Activated CD4-positive, CD25-positive, alpha-beta regulatory T cell treated with anti-CD3 and anti-CD28 coated beads, Interleukin-2, amount 50 U/mL, for 16 hours (primary cell): ENCODE measurements at places on chromosomes 12 and 14.

DNA sequence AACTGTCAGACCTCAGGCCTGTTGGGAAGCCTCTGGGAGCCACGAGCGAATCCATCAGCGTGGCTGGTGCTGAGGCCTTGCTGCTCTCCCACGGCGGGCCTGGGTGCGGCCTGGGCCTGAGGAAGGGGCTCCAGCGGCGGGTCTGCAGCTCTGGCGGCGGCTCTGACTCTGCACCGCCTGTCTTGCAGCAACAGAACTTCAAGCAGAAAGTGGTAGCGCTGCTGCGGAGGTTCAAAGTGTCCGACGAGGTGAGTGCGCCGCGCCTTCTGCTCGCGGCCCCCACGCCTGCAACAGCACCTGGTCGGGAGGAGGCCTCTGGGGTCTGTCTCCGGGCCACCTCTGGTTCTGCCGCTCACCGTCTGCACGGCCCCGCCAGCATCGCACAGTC is 28.7 kb upstream of the TEX22 start:
- DNase-seq: no peak

GRCh38 chr12:128019996-128020544 is 246.9 kb upstream of the TMEM132C start:
- no peak for DNase-seq

GRCh38 chr12:122309564-122310121 is 43.3 kb upstream of the VPS33A start:
- no peak for DNase-seq

GRCh38 chr12:100489251-100489820 is 15.7 kb downstream of the NR1H4 start:
- DNase-seq: no peak

GRCh38 chr12:27521066-27521465 is 2.9 kb upstream of the PPFIBP1 start:
- DNase-seq: no peak

GRCh38 chr14:50607761-50608160 is 47.8 kb downstream of the ATL1 start:
- no peak for DNase-seq

DNA sequence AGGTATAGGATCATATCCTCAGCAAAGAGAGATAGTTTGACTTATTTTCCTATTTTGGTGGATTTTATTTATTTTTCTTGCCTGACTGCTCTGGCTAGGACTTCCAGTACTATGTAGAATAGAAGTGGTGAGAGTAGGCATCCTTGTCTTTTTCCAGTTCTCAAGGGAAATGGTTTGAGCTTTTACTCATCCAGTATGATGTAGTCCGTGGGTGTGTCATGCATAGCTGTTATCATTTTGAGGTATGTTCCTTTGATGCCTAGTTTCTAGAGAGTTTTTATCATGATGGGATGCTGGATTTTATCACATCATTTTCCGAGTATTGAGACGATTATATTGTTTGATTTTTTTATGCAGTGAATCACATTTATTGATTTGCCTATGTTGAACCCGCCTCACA is 97.2 kb downstream of the MGAT4C start:
- no peak for DNase-seq

DNA sequence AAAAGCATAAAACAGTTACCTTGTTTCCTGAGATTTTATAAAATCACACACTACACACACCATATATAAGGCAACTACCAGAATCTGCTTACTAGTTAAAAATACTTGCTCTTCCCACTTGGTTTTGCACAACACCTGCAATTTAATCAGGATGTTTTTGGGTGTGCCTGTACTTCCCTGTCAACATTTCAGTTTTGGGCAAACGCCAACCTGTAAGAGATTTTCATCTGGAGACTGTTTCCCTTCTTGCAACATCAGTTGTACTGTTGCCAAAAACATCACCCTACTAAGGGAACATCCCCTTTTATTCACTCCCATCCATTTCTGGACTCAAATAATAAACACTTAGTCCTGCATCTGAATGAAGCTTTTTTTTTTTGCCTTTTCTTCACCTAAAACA is 172.3 kb downstream of the DUSP6 start:
- no peak for DNase-seq

- no peak for DNase-seq
Measured at GRCh38 chr12:30257618-30258017, 438.1 kb downstream of the IPO8 start.

- DNase-seq: no peak
Measured at GRCh38 chr12:12191008-12191407, 75.8 kb downstream of the LRP6 start.

- no peak for DNase-seq
Measured at GRCh38 chr14:85342858-85343607, 186.9 kb upstream of the FLRT2 start.
